Activated T-cell treated with anti-CD3 and anti-CD28 coated beads for 24 hours (primary cell): ENCODE measurements at places on chromosomes 3 and 15.

DNA sequence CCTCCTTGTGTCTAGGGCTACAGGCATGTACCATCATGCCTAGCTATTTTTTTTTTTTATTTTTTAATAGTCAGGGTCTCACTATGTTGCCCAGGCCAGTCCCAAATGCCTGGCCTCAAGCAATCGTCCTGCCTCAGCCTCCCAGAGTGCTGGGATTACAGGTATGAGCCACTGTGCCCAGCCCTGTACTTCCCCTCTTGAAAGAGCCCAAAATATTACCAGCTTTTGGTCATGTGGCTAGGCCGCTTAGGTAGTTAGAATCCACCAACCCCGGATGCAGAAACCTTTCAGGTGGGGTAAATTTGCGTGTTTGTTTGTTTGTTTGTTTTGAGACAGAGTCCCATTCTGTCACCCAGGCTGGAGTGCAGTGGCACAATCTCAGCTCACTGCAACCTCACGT, 132.8 kb upstream of the C2CD4B start:
- DNase-seq, result no peak

- no peak for DNase-seq
Observed at GRCh38 chr3:68706536-68706935, 225.8 kb downstream of the TAFA4 start.

GRCh38 chr15:47003568-47003967, 713.7 kb upstream of the SEMA6D start:
- no peak for DNase-seq

DNA sequence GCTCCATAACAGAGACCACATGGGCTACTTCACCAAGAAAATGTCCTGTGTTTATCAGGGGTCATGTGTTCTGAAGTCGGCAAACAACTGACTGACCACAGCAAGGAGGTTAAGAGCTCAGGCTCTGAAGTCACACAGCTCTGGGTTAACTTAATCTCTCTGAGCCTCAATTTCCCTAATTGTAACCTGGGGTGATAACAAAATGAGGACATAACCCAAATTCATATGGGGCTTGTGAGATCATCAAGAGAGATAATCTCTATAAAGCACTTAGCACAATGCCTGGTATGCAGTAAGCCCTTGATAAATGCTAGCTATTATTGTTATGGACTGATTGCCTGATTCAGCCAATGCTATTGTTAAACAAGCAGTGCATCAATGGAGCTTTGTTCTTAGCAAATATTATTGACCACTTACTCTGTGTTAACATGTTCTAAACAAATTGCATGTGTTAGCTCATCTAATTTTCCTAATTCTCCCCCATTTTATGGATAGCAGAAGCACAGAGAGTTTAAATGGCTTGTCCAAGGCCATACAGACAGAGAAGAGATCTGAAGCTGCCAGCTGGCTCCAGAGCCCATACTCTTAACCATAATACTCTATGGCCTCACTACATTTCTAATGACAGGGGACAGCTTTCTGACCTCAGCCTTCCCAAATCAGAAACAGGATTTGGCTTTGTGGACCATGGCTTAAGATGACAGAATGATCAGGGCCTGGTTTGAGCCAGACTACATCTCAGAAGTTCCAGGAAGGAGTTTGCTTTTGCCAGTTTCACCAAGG, 78.3 kb downstream of the SHQ1 start:
- no peak for DNase-seq

DNA sequence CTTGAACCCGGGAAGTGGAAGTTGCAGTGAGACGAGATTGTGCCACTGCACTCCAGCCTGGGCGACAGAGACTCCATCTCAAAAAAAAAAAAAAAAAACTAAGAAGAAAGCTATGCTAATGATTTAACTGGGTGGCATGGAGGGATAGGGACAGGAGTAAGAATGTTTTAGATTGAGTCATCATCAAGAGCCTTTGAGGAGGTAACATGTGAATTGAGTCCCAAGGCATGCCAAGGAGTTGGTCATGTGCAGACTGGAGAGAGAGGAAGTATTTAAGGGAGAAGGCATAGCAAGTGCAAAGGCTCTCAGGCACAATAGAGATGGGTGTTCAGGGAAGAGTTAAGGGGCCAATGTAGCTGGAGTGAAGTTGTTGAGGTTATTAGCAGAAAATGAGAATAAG, 9.1 kb downstream of the BNC1 start:
- DNase-seq, result no peak

DNA sequence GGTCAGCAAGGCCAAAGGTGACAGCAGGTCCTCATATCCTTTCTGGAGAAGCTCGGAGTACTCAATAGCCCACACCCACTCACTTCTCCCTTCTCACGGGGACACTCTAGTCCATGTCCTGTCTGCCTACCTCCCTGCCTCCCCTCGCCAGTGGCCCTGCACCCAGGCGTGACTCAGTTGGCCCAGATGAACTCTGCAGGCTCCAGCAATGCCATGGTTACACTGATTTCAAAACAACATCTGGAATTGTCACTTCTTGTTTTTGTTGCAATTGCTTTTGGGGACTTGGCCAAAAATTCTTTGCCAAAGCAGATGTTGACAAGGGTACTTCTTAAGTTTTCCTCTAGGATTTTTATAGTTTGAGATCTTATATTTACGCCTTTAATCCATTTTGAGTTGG, 13.0 kb downstream of the IL16 start:
- DNase-seq, result no peak

GRCh38 chr3:152384412-152384811, 115.7 kb downstream of the MBNL1 start:
- DNase-seq, result no peak

DNA sequence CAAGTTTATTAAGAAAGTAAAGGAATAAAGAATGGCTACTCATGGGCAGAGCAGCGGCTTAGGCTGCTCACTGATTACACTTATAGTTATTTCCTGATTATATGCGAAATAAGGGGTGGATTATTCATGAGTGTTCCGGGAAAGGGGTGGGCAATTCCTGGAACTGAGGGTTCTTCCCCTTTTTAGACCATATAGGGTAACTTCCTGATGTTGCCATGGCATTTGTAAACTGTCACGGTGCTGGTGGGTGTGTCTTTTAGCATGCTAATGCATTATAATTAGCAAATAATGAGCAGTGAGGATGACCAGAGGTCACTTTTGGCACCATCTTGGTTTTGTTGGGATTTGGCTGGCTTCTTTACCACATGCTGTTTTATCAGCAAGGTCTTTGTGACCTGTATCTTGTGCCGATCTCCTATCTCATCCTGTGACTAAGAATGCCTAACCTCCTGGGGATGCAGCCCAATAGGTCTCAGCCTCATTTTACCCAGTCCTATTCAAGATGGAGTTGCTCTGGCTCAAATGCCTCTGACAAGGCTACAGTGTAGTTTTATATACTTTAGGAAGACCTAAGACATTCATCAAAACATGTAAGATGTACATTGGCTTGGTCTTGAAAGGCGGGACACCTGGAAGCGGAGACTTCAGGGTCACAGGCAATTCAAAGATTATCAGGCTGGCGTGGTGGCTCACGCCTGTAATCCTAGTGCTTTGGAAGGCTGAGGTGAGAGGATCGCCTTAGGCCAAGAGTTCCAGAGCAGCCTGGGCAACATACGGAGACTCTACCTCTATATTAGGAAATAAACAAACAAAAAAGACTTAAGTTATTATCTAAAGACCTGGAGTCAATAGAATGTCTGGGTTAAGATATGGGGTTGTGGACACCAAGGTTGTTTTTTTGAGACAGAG, 3.2 kb upstream of the BLOC1S6 start:
- DNase-seq, result no peak

DNA sequence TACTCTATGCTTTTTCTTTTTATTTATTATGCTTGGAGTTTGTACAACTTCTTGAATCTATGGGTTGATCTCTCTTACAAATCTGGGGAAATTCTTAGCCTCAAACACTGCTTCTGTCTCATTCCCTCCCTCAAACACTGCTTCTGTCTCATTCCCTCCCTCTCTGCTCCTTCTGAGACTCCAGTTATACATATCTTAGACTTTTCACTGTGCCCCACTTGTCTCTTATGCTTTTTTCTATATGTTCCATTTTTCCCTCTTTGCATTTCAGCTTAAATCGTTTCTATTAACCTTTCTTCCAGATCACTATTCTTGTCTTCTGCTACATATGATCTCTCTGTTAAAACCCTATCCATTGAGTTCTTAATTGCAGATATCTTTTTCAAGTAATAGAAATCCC, 50.4 kb downstream of the RFTN1 start:
- no peak for DNase-seq

- no peak for DNase-seq
Observed at GRCh38 chr3:121793078-121793477, 41.8 kb downstream of the IQCB1 start.

- DNase-seq, result peak; percentile 36
Observed at GRCh38 chr15:67884514-67885174, 44.8 kb upstream of the RNU6-1 start.

DNA sequence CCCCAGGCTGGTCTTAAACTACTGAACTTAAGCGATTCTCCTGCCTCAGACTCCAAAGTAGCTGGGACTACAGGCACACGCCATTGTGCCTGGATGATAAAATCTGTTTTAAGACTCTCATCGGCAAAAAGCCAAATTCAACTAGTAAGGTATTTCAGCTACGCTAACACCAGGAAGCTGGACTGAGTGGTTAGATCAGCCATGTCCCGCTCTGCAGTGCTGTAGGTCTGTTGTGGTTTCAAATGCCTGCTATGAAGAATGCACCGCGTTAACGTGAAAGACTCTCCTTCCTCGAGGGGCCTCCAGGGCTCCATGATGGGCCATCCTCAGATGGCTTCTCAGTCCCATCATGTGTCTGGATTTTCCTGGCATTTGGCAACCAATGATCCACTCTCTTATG, 70.2 kb downstream of the PCOLCE2 start:
- DNase-seq, result no peak

GRCh38 chr3:196938124-196938523, 4.2 kb downstream of the NCBP2 start:
- DNase-seq, result no peak

- no peak for DNase-seq
Observed at GRCh38 chr3:46848271-46849044, 14.8 kb downstream of the MYL3 start.

- DNase-seq, result no peak
Observed at GRCh38 chr3:72591522-72592421, 256.5 kb downstream of the SHQ1 start.

DNA sequence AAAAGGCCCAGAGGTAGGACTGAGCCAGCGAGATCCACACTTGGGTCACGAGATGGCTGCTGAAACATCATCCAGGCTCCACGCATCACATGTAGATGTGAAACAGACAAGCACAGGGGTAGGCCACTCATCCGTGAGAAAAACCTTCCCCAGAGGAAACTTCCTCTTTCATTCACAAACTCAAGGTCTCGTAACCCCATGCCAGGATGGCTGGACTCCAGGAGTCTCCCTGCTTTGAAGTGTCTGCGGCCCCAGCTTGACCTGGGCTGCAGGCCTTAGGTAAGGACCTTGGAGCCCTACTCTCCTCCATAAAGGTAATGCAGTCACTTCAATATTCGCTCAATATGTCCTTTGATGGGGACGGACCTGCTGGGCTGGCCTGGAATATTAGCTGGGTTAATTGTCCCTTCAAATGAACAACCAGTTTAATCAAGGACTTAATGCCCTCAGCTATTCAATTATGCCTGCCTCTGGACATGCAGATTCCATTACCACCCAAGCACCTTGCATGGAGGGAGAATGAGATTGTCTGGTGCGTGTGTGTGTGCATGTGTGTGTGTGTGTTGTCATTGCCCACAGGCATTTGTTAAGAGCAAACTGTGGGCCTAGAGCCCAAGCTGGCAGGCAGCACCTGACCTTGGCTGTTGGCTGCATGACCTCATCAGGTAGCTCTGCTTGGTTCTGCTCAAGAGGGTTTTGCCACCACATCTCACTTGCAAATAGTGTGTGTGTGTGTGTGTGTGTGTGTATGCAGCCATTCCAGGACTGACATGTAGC, 186.9 kb upstream of the TLE3 start:
- no peak for DNase-seq

- no peak for DNase-seq
Observed at GRCh38 chr3:23209747-23210487, 6.8 kb downstream of the UBE2E2 start.

GRCh38 chr15:72482275-72482674, 8.1 kb downstream of the ARIH1 start:
- no peak for DNase-seq

DNA sequence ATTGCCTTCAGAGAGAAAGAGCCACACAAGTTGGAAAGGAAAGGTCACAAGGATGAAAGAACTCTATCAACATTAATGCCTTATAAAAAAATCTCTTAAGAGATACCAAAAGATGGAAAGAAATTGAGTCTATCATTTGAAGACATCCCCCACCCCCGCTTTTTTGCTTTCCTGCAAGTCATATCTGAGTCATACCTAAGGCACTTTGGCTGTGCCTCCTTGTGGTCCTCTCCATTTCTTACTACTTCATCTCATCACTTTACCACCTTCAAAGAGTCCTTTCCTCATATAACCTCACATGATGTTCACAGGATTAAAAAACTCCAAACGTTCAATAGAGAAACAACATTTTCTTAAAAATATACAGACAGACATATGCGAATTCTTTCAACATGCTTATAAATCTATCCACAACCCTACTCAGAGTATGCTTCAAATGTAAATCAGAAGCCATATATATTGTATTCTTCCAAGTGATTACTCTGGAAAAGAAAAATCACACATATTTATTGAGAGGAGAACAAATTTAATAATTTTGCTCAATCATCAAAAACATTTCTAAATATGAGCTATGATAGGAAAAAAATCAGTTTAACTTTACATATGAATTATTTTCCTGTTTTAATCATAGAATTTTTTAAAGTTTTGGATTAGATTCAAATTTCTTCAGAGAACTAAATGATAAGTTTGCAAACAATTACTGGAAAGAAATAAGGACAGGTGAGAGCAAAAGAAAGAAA, 1003.9 kb upstream of the CFAP20DC start:
- DNase-seq, result peak; percentile 47

DNA sequence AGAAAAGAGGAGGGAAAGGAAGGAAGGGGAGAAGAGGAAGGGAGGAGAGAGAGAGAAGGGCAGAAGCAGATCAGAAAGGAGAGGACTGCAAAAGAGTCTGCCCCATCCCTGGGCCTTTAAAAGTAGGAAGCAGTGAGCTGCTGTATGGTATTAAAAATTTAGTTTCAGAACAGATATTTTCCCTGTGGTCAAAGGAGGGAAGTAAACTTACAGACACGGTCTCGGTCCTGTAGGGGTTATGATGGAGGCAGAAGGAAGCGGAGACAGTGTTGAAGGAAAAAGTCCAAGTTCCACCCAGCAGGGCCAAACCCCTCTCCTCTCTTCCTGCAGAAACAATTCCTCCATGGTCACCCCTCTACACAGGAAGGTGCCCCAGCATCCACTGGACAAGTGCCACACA, 122.0 kb upstream of the PROK2 start:
- DNase-seq, result no peak

- DNase-seq, result no peak
Observed at GRCh38 chr3:122390665-122391064, 6.7 kb downstream of the FAM162A start.
